ENCODE measurements at places on chromosomes 3 and 15. TPM values are rescaled to one million over a fixed set of nuclear protein-coding genes. Genes with fewer than 3 reads are reported as not detected.

Gene ACAN
- polyA plus RNA-seq: 6.2 TPM

- no peak for DNase-seq
Measured at GRCh38 chr3:167466966-167467365, 6.9 kb downstream of the SERPINI2 start.

Gene RHOV
- polyA plus RNA-seq: 0.50 TPM

- DNase-seq: peak; percentile 16
Measured at GRCh38 chr3:116388867-116389385, 56.4 kb downstream of the LSAMP start.

DNA sequence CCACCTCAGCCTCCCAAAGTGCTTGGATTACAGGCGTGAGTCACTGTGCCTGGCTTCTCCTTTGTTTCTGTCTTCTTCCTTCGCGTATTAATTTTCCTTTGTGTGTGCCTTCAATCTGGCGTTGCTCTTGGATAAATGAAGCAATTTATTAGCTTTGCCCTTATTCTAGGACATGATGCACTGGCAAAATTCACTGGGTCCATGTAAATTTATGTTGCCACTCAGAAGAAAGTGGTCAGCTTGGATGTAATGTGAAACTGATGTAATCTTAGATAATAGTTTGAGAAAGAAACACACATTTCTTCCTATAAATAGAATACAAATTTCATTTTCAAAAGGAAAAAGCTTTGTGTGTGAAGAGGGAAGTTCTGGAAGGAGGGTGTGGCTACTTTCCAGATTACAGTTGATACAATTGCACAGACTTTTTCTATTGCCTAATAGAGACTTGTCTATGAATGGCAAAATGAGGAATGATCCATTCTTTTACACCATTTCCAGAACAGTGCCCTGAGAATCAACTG is 23.3 kb upstream of the ATP1B3 start:
- DNase-seq: no peak

Measured in muscle of leg (tissue), 16 donors.